ENCODE measurements at places on chromosomes 3 and 15.

DNA sequence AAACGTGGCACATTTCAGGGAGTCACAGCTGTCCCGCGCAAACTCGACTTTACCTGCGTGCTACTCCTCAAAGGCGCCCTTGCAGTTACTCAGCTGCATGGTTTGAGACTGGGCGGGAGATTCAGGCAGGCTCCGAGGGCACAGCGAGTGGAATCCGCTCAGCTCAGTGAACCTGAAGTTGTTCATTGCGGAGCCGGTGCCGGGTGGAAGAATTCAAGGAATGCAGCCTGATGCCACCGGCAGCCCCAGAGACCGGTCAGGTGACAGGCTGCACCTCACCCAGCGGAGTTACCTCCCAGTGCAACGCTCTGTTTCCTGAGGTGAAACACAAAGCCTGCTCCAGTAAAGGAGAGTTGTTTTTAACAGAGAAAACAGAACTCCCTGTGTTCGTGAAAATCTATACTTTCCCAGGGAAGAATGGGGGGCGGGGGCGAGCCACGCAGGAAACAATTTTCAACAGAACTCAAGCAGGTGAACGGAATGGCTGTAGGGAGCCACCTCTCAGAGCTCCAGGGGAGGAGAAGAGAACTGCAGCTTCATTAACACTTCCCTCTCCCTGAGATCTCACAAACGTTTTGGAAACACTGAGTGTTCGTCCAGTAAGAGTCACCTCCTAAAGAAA lies 3.8 kb downstream of the VEPH1 start:
- DNase-seq: no peak

DNA sequence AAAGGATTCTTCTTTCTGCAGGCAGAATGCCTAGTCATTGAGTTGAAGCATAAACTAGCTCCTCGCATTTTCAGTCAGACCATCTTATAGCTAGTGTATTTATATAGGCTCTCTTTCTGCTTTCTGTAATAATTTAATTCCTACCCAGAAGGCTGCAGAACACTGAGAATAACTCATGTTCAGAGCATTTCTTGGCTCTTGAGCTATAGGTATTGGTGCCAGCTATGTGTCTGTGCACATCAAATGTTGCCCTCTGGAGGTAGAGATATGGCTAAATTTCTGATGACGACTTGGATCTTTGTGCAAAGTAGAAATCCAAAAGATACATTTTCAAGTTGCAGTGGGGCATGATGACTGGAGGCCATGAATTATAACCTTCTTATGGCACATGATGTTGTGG lies 336.2 kb upstream of the TPM1 start:
- DNase-seq: no peak

DNA sequence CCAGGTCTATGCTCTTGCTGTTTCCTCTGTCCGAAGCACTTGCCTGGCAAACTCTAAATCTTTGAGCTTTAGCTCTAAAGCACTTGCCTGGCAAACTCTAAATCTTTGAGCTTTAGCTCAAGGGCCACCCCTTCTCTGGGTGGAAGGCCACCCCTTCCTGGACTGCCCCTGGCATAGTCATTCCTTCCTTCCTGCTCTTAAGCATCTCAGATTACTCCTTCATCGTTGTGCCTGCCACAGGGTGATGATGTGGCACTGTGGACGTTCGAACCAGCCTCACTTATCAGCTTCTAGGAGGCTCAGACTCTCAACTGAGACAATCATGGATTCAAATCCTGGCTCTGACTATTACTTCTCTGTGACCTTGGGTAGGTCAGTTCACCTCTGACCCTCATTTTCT lies 10.5 kb upstream of the CRABP1 start:
- no peak for DNase-seq

DNA sequence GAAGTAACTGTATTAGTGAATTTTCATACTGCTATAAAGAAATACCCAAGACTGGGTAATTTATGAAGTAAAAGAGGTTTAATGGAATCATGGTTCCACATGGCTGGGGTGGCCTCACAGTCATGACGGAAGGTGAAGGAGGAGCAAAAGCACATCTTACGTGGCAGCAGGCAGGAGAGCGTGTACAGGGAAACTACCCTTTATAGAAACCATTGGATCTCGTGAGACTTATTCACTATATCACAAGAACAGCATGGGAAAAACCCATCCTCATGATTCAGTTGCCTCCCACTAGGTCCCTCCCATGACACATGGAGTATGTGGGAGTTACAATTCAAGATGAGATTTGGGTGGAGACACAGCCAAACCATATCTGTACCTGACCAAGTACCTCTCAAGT lies 812.3 kb upstream of the ALCAM start:
- DNase-seq: no peak

- no peak for DNase-seq
These were observed 8.2 kb upstream of the ZNF660 start for GRCh38 chr3:44576613-44577012.

Measured in stimulated activated CD8-positive, alpha-beta memory T cell treated with anti-CD3 and anti-CD28 coated beads, Interleukin-15, amount 100 ng/mL, for 24 hours (primary cell).